ENCODE measurements at places on chromosomes 12 and 14. TPM values are rescaled to one million over a fixed set of nuclear protein-coding genes. Genes with fewer than 3 reads are reported as not detected.

The SHMT2 gene
- 27.4 TPM for total RNA-seq

The RHOJ gene
- 14.2 TPM for total RNA-seq

The DDIT3 gene
- total RNA-seq: 22.3 TPM

The GPATCH2L gene
- total RNA-seq: 34.7 TPM

The DEPDC4 gene
- 0.74 TPM for total RNA-seq

The TMEM120B gene
- 7.5 TPM for total RNA-seq

Data from right cardiac atrium (tissue), 5 donors.